NB4 (cell line): ENCODE measurements at places on chromosomes 5 and 9.

- no peak for DNase-seq
Observed at GRCh38 chr5:139681466-139681865, 33.3 kb downstream of the CXXC5 start.

GRCh38 chr5:131628990-131629389 is 6.0 kb downstream of the RAPGEF6 start:
- DNase-seq: no peak

GRCh38 chr5:141328231-141328630 is 2.1 kb upstream of the PCDHGA1 start:
- no peak for DNase-seq

DNA sequence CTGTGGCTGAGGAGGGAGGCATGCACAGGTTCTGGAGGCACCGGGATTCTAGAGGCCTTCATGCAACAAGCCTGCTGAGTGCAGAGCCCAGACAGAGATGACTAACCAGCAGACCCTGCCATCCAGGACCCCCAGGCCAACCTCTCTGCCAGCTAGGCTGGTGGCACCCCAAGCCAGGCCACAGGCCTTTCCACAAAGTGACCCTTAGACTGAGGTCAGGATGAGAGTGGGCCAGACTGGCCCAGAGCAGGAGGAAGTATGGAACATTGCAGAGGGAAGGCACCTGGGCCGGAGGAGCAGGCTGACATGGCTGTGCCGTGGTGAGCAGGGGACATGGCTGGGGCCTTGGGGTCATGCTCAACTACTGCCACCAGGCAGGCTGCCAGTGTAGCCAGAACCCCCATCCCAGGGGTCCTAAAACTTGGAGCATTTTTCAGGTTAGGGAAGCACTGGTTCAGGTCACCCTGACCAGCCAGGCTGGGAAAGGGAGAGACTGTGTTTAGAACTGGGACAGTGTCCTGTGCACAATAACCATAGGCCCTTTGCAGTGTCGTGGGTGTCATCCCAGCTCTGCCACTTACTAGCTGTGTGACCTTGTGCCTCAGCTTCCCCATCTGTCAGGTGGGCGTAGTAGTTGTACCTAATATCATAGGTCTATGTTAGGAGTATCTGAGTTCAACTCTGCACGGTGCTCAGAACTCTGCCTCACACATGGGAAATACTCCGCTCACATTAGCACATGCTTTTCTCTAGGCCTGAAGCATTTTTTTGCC is 17.3 kb downstream of the TCF7 start:
- no peak for DNase-seq

- DNase-seq: no peak
Observed at GRCh38 chr5:68012831-68013230, 202.7 kb upstream of the PIK3R1 start.

DNA sequence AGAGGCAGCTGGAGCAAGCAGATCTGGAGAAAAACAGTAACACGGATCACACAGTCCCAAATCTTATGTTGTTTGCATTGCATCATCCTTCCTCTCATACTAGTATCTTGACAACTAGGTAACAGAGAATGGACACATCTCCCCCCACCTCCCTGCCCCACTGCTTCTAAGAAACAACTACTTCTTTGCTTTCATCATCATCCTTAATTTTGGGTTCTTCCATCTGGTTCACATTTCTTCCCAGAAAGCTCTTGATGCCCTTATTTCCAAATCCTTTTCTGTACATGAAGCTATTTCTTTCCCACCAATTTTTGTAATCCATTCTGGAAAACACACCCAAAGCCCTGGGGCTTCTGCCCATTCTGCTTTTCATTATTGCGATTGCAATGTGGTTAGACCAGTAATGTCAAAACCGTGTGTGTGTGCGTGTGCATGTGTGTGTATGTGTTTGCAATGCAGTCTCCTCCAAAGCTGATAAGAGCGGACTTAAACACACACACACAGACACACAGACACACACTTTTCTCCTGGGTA is 254.7 kb upstream of the SLC30A5 start:
- DNase-seq: no peak

DNA sequence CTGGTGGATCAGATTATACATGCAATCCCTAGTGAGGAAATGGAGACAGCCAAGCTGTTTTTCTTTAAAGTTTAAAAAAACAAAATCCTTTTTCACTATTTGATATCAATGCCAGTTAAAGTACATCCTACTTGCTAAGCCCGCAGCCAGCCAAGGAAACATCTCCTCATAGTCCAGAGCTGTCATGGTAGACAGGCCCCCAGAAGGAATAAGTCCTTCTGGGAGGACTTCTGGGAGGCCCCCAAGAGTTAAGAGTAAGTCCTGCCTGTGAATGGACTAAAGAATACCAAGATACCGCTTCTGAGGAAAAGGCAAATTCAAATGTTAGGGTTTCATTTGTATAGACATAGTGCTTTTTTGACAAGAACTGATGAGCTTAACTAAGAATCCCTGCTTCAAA is 38.3 kb downstream of the MOCS2 start:
- DNase-seq: no peak

- DNase-seq: peak; percentile 44
Observed at GRCh38 chr9:99430301-99430700, 208.2 kb downstream of the SEC61B start.

- DNase-seq: no peak
Observed at GRCh38 chr5:60710362-60710761, 10.4 kb upstream of the DEPDC1B start.

- no peak for DNase-seq
Observed at GRCh38 chr5:151956725-151957124, 32.1 kb upstream of the GLRA1 start.

DNA sequence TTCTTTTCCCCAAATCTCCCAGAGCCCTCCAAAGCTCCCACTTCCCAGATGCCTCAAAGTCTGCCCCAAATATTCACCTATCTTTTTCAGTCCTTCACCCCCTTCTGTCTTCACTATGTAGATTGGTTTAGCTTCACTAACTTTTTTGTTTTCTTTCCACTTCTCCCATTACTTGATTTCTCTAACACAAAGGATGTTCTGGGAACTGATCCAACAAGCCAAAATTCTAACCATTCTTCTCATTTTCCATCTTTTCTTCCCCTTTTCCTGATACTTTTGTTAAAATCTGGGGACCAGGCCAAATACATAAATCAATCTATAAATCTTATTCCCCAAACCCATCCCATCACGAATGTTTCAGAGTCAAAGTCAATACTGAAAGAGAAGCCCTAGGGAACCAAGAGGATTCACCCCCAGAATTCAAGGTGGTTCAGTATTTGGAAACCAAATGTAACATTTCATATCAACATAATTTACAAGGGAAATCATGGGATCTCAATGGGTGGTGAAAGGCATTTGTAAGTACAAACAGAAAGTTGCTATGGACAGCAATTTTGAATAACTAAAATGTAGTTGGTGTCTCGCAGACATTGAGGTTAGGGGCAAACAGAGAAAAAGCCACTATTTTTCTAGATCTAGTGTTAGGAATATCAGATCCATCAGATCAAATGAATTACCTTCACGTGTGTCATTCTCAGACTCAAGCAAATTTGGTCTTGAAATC is 35.3 kb downstream of the APTX start:
- no peak for DNase-seq

GRCh38 chr9:128636024-128636390 is 20.6 kb downstream of the DYNC2I2 start:
- no peak for DNase-seq

DNA sequence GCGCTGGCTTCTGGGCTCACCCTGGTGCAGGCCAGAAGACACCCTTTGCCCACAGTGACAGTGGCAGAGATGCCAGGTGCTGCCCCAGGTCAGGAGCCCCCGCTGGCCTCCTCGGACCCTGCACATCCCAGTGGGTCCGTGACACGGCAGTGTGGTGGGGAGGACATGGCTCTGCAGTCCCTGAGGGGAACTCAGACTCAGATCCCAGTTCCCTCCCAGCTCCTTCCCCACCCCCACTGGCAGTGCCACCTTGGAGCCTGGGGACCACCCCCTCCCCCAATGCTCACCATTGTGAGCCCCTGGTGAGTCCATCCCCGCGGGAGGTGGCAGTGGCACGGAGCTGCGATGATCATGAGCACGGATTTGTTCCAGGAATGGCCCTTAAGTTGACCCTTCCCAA is 562 bp upstream of the CCDC187 start:
- DNase-seq: no peak

GRCh38 chr5:135393691-135394090 is 5.3 kb downstream of the MACROH2A1 start:
- DNase-seq: peak; percentile 30

- no peak for DNase-seq
Observed at GRCh38 chr5:72438141-72438540, 69.1 kb downstream of the ZNF366 start.

DNA sequence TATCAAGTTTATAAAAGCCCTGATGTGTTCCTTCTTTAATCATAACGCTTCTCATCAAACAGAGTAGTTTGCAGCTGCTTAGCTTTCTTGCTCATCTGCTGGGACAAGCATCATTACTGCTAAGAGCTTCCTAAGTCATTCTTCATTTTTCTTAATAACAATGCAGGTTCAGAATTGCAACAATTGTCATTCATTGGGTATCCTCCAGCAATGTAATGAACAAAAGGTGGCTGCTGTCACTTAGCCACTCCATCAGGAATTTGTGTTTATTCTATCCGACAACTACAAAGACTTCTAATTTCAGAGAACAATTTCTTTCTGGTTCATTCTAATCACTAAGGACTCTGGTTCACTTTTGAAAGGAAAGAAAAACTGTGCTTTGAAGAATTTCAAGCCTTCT is 836.7 kb upstream of the CDH10 start:
- DNase-seq: no peak

GRCh38 chr5:54215233-54215736 is 95.1 kb downstream of the ARL15 start:
- DNase-seq: no peak

- DNase-seq: no peak
Observed at GRCh38 chr9:82989929-82990328, 73.0 kb downstream of the RASEF start.

DNA sequence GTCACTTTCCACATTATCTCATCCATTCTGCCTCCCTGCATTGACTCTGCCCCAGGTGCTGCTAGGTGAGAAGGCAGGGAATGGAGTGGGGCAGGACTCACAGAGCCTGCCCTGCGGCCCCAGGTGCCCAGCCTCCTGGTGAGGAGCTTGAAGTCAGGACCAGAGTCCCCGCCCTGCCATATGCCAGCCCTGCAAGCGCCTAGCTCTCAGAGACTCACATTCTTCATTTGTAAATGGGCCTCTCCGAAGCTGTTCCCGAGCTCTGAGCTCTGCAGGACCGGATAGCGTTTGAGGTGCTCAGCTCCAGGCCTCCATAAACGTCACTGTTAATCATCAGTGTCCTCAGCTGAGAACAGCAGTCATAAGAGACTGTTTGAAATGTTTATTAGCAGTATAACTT is 75.1 kb upstream of the STXBP1 start:
- DNase-seq: no peak

- DNase-seq: no peak
Observed at GRCh38 chr9:90909225-90909624, 107.6 kb downstream of the SYK start.

DNA sequence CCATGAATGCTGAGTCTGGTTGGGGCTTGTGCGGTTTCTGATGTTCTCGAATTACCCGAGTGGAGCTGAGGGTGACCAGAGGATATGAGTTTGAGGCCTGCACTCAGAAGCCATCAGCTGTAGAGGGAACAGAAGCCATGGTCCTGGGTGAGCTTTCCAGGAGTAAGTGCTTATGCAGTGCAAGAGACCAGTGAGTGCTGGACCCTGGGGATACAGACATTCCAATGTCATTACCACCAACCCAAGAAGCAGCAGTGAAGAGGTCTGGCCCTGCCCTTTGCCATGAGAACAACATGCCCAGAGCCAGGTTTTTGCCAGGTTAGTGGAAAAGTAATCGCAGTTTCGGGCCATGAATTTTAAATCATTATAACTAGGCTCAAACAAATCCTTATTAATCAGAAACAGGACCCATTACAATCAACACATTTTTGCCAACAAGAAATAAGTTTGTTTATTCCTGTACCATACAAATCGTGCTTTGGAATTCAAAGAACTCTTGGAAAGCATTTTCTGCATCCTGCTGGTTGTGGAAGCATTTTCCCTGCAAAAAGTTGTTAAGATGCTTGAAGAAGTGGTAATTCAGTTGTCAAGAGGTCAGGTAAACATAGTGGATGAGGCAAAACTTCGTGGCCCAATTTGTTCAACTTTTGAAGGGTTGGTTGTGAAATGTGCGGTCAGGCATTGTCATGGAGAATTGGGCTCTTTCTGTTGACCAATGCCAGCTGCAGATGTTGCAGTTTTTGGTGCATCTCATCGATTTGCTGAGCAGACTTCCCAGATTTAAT is 154.6 kb downstream of the SYK start:
- DNase-seq: no peak

DNA sequence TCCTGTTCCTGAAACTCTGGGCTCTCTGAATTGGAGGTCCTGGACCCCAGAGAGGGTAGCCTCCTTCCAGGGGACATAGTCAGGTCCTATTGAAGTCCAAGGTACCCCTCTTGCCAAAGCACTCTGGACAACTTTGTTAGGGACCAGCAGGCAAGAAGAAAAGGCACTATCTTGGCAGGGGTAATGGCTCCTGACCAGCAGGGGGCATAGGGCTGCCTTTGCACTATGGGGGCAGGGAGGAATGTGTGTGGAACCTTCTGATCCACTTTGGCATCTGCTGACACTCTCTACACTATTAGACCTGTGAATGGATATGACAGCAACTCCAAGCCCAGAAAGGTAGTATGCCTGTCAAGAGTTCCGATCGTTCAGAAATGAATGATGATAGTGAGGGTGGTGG is 179.0 kb upstream of the CD180 start:
- peak; percentile 4 for DNase-seq

DNA sequence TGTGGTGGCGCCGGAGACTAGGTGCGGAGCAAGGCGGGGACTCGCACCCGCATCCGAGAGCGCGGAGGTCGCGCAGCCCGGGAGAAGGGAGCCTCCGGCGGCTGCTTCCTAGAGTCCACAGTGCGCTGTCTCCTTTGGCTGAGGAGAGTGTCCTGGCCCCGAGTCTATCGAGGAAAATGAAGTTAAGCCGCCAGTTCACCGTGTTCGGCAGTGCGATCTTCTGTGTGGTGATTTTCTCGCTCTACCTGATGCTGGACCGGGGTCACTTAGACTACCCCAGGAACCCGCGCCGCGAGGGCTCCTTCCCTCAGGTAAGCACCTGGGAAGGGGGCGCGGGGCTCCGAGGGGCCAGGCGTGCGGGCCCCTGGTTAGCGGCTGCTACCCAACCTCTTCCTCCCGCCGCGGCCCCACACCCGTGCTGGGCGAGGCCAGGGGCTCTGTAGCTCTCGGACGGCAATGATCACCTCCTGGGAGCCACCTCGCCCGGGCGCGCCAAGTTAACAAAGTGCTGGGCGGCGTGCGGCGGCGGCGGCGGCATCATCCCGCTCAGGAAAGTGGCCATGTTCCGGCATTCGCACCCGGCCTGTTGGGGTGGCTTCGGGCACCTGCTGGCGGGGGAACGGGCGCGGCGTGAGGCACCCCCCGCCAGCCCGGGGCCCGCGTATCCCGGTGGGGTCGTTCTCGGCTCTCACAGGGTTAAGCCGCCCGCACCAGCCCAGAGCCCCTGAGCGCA is 681 bp downstream of the MAN2A1 start:
- DNase-seq: peak; percentile 63

DNA sequence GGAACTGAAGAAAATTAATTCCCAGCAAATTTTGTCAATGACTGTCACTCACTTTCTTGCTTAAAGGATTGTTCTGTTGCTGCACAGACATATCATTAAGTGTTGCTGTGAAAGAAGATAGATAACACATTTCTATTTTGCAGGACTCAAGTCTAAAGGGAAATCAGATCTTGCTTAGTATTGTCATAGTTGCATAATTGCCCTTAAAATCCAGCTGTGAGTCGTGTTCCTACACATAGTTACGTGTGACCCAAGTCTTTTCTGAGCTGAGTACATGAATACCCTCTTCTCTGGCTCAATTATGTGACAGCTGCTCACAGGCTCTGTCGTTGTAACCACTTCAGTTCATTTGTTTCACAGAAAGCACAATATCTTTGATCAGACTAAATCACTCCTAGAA is 390.8 kb downstream of the DTWD2 start:
- no peak for DNase-seq
